Effector CD4-positive, alpha-beta T cell (primary cell): ENCODE measurements at places on chromosomes 6 and 20.

DNA sequence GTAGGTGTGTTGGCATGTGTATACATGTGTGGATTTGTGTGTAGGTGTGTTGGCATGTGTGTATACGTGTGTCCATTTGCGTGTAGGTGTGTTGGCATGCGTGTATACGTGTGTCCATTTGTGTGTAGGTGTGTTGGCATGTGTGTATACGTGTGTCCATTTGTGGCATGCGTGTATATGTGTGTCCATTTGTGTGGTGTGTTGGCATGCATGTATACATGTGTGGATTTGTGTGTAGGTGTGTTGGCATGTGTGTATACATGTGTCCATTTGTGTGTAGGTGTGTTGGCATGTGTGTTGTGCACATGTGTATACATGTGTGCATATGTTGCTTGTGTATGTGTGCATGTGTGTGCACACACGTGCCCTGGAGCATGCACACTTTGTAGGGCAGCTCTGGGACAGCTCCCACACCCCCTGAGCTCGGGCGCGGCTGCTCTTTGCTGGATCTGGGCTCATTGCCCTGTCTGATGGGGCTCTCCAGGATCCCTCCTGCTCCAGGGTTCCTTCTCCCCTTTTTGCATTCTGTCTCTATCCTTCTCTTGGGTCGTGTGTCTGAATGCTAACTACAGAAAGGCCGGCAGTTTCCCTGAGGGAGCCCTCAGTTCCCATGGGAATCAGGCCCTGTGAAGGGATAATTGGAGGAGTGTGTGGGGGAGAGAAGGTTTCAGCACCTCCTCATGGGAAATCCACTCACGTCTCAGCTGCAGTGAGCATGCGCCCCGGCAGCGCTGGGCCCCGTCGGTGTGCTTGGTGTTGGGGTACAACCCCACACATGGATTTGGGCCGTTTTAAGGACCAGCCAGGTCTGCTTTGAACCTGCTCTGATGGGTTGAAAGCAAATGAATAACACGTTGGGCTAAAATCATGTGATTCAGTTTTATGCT lies 102.0 kb downstream of the ERMARD start:
- no peak for DNase-seq

DNA sequence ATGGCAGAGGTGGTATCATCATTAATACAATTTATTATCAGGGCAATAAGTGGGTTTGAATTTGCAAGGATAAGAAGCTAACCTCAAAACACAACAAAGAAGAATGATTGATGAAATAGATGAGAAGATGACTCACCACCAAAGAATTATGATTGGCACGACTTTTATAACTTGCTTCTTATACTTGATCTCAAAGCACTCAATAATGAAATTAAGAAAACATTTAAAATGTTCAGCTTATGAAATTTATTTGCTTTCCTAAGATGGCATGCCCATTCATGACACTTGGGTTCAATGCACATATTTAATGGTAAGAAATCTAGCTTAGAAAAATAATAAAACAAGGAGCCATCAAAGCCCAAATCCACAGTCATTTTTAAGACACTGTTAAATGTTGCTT lies 477.5 kb downstream of the GJA1 start:
- no peak for DNase-seq

- DNase-seq = no peak
Measured at GRCh38 chr6:154933181-154933827, 61.8 kb upstream of the TIAM2 start.

GRCh38 chr6:72784071-72784470 lies 162.2 kb downstream of the KCNQ5 start:
- DNase-seq = no peak

GRCh38 chr20:62624325-62624690 lies 18.0 kb upstream of the SLCO4A1 start:
- no peak for DNase-seq

DNA sequence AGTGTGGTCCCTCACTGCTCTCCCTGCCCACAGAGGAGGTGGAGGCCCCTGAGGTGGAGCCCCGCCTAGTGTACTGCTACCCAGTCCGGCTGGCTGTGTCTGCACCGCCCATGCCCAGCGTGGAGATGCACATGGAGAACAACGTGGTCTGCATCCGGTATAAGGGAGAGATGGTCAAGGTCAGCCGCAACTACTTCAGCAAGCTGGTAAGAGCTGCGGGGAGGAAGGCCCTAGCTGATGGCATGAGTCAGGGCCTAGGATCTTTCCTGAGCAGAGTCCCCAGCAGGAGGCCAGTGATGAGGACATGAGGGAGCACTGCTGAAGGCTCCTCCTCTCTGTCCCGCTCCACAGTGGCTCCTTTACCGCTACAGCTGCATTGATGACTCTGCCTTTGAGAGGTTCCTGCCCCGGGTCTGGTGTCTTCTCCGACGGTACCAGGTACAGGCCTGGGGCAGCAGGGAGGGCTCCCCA lies 11.2 kb downstream of the PCIF1 start:
- no peak for DNase-seq

GRCh38 chr6:116827561-116828240 lies 1.2 kb downstream of the GPRC6A start:
- DNase-seq = no peak

DNA sequence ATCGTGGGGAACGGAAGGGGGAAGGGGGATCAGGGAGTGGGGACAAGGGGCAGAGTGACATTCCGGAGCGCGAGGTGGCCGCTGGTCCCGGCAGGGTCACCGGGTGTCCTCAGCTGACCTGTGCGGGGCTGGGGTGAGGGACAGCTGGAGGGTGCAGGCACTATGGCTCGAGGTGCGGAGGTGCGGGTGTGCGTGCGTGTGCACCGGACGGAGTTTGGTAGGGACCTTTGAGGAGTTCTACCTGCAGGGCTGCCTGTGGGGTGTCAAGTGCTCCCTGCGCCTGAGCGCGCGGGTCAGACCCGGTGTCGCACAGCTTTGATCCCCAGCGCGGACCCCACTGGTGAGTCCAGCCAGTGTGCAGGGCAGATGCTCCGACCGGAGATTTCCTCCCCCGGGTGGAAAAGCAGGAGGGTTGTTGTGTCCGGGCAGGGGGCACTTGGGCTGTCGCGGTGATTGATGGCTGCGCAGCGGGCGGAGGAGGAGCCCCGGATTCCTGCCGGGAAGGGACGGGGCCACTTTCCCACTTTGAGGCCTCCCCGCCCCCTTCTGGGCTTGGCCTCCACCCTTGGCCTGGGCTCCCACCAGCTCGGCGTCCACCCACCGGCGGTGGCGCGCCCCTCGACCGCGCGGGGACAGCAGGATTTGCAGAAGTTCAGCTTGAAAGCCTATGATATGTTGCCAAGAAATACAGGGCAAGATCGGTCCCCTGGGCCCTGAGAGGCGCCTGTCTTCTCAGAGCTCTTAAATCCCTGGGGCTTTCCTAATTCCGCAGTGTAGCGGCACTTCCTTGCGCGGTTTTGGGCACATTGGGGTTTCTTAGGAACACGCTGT lies 658 bp downstream of the RIN2 start:
- DNase-seq = no peak

GRCh38 chr20:50704971-50705370 lies 13.6 kb upstream of the RIPOR3 start:
- no peak for DNase-seq

GRCh38 chr6:3811191-3811590 lies 38.0 kb upstream of the FAM50B start:
- no peak for DNase-seq

GRCh38 chr6:41636833-41637193 lies 1.5 kb upstream of the MDFI start:
- no peak for DNase-seq

GRCh38 chr20:60087563-60088105 lies 129.4 kb downstream of the CDH26 start:
- no peak for DNase-seq

DNA sequence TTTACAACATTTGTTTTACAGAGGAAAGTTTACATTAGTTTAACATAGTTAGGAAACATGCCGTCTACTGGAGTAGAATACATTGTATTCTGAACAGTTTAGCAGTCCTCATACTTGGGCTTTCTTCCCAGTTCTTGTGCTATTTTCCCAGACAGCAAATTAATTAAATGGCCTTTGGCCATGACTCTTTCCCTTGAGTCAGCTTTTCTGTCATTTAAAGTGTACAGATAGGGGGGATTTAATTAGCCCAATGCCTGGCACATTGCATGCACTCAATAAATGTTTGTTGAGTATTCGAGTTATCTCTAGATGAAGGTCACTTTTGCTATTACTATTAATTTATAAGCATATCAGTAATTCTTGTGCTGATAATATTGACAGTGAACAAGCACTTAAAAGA lies 1.6 kb downstream of the TMEM244 start:
- no peak for DNase-seq

DNA sequence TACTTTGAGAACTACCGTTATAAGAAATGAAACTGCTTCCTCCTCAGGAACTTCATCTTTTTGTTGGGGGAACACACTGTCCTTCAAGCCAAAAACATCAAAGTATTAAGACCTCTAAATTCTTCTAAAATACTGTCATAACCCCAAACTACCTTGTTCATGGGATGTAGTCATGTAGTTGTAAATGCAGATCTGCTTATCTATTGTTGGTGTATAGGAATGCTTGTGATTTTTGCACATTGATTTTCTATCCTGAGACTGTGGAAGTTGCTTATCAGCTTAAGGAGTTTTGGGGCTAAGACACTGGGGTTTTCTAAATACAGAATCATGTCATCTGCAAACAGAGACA lies 282.9 kb upstream of the RUNX2 start:
- no peak for DNase-seq

- no peak for DNase-seq
Measured at GRCh38 chr20:33336375-33336774, 53.4 kb downstream of the BPIFB1 start.

- DNase-seq = no peak
Measured at GRCh38 chr20:4560667-4561066, 161.0 kb upstream of the PRND start.

DNA sequence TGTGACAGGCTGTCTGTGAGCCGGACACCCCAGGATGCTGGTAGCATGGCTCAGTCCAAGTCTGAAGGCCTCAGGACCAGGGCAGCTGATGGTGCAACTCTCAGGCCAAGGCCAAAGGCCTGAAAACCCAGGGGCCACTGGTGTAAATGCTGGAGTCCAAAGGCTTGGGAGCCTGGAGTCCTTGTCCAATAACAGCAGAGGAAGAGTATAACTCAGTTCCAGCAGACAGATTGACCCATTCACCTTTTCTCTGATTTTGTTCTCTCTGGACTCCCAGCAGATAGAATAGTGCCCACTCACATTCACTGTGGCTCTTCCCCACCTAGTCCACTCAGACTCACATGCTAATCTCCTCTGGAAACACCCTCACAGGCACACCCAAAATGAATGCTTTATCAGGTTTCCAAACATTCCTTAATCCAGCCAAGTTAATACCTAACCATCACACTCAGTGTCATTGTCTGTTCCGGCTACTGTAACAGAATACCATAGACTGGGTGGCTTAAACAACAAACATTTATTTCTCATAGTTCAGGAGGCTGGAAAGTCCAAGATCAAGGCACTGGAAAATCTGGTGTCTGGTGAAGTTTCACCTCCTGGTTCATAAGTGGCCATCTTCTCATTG lies 5.0 kb upstream of the TRAF3IP2 start:
- no peak for DNase-seq

GRCh38 chr6:2447318-2447920 lies 202.0 kb upstream of the GMDS start:
- DNase-seq = no peak

GRCh38 chr6:155406801-155407200 lies 48.8 kb downstream of the NOX3 start:
- no peak for DNase-seq

- DNase-seq = no peak
Measured at GRCh38 chr6:30121446-30122366, 8.8 kb upstream of the TRIM31 start.

DNA sequence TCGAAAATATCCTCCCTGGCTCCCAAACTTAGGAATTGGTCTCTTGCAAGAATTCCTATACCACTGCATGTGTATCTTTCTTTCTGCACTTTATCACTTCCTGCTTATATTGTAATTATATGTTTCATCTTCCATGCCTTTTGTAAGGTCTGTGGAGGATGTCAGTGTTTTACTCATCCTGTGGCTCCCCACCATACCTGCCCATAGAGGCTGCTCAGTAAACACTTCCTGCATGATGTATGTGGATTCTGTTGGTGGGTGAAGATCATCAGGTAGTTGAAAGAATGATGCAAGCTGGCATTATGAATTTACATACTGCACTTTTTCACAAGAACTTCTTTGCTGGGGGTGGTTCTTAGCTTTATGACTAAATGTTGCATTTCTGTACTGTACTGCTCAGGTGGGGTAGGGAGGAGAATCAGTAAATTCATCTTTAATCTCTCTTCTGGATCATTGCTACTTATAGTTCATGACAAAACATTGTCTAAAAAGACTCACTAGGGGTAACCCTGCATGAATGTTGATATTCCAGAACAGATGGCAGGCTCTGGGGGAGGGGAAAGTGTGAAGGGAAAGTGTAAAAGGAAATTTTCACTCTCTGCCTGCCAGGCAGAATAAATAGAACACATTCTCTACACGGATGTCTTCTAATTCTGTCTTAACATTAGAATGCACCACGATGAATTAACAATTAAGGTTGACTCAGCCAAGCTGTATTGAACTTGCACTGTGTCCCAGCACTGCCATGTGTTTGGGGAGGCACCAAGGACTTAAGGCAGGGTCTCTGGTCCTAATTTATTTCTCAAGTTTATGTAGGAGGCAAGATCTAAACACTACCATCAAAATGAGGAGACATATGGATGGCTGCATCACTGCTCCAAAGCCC lies 36.0 kb upstream of the KLHL31 start:
- DNase-seq = no peak

DNA sequence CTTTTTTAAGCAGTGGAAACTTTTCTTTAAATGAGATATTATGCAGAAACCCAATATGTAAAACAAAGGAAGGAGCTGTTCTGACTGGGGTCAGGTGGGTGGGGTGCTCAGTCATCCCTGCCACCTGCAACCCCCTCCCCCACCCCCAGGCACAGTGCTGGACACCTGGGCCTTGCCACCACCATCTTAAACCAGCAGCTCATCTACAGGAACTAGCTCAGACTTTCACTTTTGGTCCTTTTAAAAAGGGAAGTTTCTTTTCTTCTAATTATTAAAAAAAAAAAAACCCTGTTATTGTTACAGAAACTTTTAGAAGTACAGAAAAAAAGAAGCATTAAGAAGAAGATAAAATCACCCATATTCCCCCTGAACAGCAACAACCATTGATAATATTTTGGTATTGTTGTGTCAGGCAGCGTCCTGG lies 37.1 kb downstream of the PPP1R16B start:
- no peak for DNase-seq

DNA sequence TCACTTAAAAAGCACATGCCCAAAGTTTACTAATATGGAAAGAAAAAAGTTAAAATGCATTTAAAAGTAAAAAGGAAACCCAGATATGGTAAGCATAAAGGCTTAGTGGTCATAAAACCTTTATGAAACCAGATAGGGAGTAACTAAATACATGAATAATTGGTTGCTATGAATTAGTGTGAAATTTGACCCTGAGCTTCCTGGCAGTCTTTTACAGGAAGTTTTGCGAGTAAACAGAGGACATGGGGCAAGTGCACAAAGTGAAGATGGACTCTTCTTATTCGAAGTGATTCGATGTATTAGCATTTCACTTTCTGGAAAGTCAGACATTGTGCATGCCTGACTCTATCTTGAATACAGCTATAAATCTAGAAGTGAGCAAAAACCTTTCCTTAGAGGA lies 90.9 kb upstream of the MLIP start:
- DNase-seq = no peak

GRCh38 chr6:155117256-155117655 lies 122.1 kb downstream of the TIAM2 start:
- DNase-seq = no peak
